Right ventricle myocardium superior (tissue), 1 donor: ENCODE measurements at places on chromosomes 2 and 18.

DNA sequence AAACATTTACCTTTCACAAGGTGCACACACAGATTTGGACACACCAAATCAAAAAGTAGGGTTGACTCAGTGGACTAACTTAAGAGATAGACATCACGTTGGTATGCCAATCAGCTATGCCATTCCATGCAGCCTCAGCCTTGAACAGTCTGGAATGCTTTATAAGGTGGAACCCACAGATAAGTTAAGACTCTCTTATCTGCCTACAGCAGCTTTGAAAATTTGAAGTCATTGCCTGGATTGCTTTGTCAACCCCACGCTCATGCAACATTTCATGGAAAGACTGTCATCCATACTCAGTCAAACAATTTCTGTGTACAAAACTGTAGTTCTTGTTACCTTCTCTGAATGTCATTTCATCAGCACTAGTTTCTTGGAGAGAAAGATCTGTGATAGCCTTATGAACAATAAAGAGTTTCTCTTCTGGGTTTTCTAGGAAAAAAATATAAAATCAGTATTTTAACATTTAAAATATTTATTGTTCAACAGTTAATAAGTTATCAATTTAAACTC is 1.2 kb downstream of the ERMN start:
- no peak for DNase-seq

- DNase-seq = no peak
These were observed 12.8 kb upstream of the GBX2 start for GRCh38 chr2:236180831-236181453.

- DNase-seq = no peak
These were observed 159.8 kb downstream of the TAF4B start for GRCh38 chr18:26386002-26386401.

GRCh38 chr18:46601141-46601805 is 55.7 kb downstream of the LOXHD1 start:
- no peak for DNase-seq
